ENCODE measurements at places on chromosomes 6 and 20.

DNA sequence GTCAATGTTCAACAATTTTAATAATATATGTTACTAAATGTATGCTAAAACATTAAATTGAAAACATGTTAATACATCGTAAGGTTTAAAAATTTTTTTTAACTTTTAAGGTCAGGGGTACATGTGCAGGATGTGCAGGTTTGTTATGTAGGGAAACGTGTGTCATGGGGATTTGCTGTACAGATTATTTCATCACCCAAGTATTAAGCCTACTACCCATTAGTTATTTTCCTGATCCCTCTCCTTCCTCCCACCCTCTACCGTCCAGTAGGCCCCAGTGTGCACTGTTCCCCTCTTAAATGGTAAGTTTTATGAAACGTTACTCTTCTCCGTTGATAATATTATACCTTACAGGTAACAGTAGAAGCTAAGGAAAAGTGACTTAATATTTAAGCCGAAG lies 15.8 kb downstream of the PDE7B start:
- DNase-seq: no peak
- peaks cover 2% of the 10 kb centered on the region for H3K36me3 ChIP-seq
- H3K4me1 ChIP-seq: peaks cover 22% of the 10 kb centered on the region
- no peak overlapping the region for H3K4me3 ChIP-seq

DNA sequence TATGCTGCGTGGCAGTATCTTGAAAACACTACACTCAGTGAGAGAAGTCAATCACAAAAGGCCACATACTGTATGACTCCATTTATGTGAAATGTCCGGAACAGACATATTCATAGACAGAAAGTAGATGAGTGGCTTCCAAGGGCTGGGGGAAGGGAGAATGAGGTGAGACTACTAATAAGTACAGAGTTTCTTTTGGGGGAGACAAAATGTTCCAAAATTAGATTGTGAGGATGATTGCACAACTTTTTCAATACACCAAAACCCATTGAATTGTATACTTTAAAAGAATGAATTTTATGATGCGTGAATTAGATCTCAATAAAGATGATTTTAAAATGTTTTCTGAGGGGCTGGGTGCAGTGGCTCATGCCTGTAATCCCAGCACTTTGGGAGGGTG lies 9.2 kb upstream of the SPO11 start:
- H3K36me3 ChIP-seq: no peaks in the 10 kb centered on the region
- no peak for DNase-seq
- peaks cover 30% of the 10 kb centered on the region for H3K27me3 ChIP-seq
- H3K4me1 ChIP-seq: no peaks in the 10 kb centered on the region

DNA sequence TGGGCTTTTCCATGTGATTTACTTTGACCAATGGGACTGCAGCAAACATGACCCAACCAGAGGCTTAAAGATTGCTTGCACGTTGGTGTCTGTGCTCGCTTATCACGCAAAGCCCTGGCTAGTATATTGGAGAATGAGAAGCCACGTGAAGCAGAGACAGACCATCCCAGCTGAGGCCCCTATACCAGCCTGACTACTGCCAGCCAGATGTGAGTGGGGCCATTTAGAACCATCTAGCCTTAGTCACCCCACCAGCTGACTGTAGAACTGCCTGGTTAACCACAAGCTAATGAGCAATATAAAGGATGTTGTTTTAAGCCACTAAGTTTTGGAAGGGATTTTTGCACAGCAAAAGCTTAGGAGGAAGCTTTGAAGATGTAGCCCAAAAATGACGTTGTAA lies 74.5 kb downstream of the MACROD2 start:
- H3K4me1 ChIP-seq: no peaks in the 10 kb centered on the region
- H3K4me3 ChIP-seq: no peak overlapping the region
- no peaks in the 10 kb centered on the region for H3K36me3 ChIP-seq

DNA sequence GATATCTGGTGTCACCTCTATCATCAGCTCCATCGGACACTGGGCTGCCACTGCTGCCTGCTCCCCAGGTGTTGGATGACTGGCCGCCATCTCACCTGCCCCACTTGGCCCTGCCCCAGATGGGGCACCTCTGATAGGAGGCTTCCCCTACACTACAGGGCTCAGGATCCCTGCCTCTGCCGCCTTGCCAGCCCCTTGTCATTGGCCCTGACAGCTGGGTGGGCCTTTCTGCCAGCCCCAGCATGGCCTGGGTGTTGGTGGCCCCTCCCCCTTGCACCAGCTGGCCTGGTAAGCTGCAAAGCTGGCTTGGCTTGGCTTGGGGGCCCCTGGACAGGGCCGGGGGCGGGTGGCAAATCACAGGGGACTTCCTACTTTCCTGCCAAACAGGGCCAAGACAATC lies 10.6 kb downstream of the PACSIN1 start:
- no peaks in the 10 kb centered on the region for H3K27me3 ChIP-seq

- H3K27ac ChIP-seq: no peak overlapping the region
- no peaks in the 10 kb centered on the region for H3K36me3 ChIP-seq
- no peak overlapping the region for H3K4me3 ChIP-seq
- H3K4me1 ChIP-seq: peaks cover 2% of the 10 kb centered on the region
- H3K27me3 ChIP-seq: peaks cover 12% of the 10 kb centered on the region
These were observed 29.8 kb downstream of the ARHGAP40 start for GRCh38 chr20:38631155-38632022.

- H3K27ac ChIP-seq: no peak overlapping the region
- H3K4me3 ChIP-seq: no peak overlapping the region
- DNase-seq: no peak
- H3K36me3 ChIP-seq: no peaks in the 10 kb centered on the region
- H3K4me1 ChIP-seq: no peaks in the 10 kb centered on the region
- H3K27me3 ChIP-seq: peaks cover 2% of the 10 kb centered on the region
These were observed 163.0 kb downstream of the EYA4 start for GRCh38 chr6:133404151-133404550.

GRCh38 chr6:44035621-44036020 lies 91.6 kb downstream of the MRPL14 start:
- no peaks in the 10 kb centered on the region for H3K4me1 ChIP-seq
- H3K36me3 ChIP-seq: no peaks in the 10 kb centered on the region
- no peak overlapping the region for H3K4me3 ChIP-seq
- no peak overlapping the region for H3K27ac ChIP-seq
- DNase-seq: no peak

GRCh38 chr20:63119121-63119962 lies 96.6 kb downstream of the YTHDF1 start:
- H3K4me3 ChIP-seq: no peak overlapping the region
- H3K27ac ChIP-seq: no peak overlapping the region
- peaks cover 37% of the 10 kb centered on the region for H3K27me3 ChIP-seq
- no peaks in the 10 kb centered on the region for H3K36me3 ChIP-seq
- no peaks in the 10 kb centered on the region for H3K4me1 ChIP-seq

DNA sequence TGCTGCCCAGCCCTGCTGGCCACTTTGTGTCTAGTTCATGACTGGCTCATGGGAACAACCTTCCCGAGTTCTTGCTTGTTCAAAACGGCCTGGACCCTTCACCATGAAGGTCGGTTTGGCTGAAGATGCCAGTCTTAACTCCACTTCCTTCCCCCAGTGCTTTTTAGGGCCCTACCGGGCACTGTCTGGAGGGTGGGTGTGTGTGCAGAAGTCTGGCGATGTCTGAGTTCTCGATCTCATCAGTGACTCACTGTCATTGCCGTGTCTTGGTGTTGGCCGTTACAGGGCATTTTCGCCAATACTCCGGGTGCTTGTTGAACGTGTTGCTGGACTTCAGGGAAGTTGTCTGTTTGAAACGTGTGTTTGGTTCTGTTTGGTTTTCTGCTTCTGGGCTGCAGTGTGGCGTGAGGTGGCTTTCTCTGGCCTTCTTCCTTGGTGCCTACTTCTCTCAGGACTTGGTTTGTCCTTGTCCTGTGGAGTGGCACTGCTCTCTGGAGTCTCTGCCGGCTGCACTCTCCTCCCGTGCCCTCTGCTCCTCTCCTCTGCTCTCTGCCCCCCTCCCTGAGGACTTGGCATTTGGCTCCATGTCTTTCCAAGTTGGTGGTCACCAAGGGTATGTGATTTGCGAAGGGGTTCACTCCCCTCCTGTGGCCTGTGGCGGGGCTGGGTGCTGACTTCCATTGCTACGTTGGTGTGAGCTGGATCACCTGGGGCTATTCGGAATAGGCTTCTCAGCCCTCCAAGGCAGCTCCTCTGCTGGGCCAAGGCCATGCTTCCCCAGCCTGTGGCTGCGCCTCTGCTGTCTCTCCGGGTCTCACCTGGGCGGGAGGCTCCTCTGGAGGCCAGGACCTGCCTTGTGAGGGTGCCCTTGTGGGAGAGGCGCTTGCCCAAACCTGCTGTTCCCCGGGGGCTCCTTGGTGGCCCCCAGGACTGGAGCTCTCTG lies 38.2 kb downstream of the PYGB start:
- no peak for DNase-seq
- H3K27me3 ChIP-seq: no peaks in the 10 kb centered on the region
- H3K4me3 ChIP-seq: no peak overlapping the region
- H3K27ac ChIP-seq: no peak overlapping the region

DNA sequence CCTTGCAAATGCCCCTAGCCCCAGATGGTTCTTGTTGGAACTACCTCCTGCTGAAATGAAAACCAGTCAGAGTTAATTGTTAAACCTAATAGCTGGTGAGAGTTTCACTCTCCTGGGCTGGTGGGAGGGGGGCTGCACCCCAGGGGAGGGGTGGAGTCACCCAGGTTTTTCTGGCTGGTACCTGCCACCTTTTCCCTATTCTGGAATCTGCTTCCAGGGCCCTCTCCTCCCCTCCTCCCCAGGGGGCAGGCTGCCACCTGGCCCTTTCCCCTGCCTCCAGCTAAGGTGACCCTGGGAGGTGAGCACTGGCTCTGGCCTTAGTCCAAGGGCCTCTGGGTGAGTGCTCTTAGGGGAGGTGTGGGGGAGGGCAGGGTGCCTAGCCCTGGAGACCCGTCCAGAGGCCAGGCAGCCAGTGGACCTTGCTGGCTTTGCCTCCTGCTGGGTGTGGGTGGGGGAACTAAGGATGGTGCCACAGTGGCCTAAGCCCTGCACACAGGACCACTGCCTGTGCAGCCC lies 48.8 kb upstream of the EPB41L1 start:
- H3K27me3 ChIP-seq: no peaks in the 10 kb centered on the region
- no peak for DNase-seq

- peaks cover 13% of the 10 kb centered on the region for H3K36me3 ChIP-seq
- peak overlapping the region; percentile 84 for H3K27ac ChIP-seq
- H3K4me3 ChIP-seq: peak overlapping the region; percentile 92
- peak; percentile 35 for DNase-seq
- H3K4me1 ChIP-seq: peaks cover 24% of the 10 kb centered on the region
- no peaks in the 10 kb centered on the region for H3K27me3 ChIP-seq
These were observed 1.9 kb downstream of the L3MBTL3 start for GRCh38 chr6:130020073-130020906.

- peaks cover 17% of the 10 kb centered on the region for H3K27me3 ChIP-seq
- H3K36me3 ChIP-seq: peaks cover 22% of the 10 kb centered on the region
- H3K4me3 ChIP-seq: peak overlapping the region; percentile 98
- peaks cover 39% of the 10 kb centered on the region for H3K4me1 ChIP-seq
- peak overlapping the region; percentile 99 for H3K27ac ChIP-seq
These were observed 320 bp downstream of the GSTA4 start for GRCh38 chr6:52994839-52995088.

DNA sequence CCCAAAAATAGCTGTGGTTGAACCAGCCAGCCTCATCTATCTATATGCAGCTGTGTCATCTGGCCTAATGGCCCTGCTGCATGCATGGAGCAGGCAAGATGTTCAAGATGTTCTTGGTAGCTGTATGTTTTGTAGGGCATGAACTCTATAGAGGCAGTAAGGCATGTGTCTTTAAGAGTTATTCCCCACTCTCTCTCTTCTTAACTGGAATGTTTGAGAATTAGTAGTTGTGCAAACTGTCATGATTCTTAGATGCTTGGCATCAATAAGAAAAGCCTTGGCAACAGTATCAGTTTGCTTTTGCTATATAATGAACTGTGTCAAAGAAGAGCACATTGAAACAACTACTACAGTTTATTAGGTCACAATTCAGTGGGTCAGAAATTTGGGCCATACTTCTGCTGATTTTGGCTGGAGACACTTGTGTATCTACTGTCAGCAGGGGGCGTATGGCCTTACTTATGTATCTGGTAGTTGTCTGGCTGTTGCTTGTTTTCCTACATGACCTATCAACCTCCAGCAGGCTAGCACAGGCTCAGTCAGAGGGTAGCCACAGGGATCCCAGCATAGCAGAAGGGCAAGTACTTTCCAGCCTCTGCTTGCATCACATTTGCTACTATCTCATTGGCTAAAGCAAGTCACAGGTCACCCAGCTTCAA lies 56.1 kb upstream of the LAMP5 start:
- H3K4me1 ChIP-seq: no peaks in the 10 kb centered on the region
- no peaks in the 10 kb centered on the region for H3K36me3 ChIP-seq
- H3K4me3 ChIP-seq: no peak overlapping the region
- H3K27me3 ChIP-seq: peaks cover 2% of the 10 kb centered on the region

- H3K36me3 ChIP-seq: peaks cover 2% of the 10 kb centered on the region
- H3K27ac ChIP-seq: peak overlapping the region; percentile 26
- peaks cover 30% of the 10 kb centered on the region for H3K4me1 ChIP-seq
- H3K27me3 ChIP-seq: no peaks in the 10 kb centered on the region
- H3K4me3 ChIP-seq: peak overlapping the region; percentile 3
These were observed 34.8 kb upstream of the RUNX2 start for GRCh38 chr6:45293306-45293705.

GRCh38 chr20:208942-209566 lies 18.0 kb upstream of the DEFB129 start:
- no peaks in the 10 kb centered on the region for H3K36me3 ChIP-seq
- no peaks in the 10 kb centered on the region for H3K4me1 ChIP-seq
- H3K27me3 ChIP-seq: no peaks in the 10 kb centered on the region
- H3K4me3 ChIP-seq: no peak overlapping the region
- DNase-seq: peak; percentile 41
- H3K27ac ChIP-seq: no peak overlapping the region

GRCh38 chr6:39599341-39599740 lies 125.9 kb downstream of the KIF6 start:
- no peak overlapping the region for H3K27ac ChIP-seq
- H3K36me3 ChIP-seq: no peaks in the 10 kb centered on the region
- peaks cover 16% of the 10 kb centered on the region for H3K27me3 ChIP-seq

GRCh38 chr6:5771759-5772390 lies 234.8 kb downstream of the NRN1 start:
- peaks cover 12% of the 10 kb centered on the region for H3K36me3 ChIP-seq
- H3K4me3 ChIP-seq: no peak overlapping the region
- no peak for DNase-seq
- H3K4me1 ChIP-seq: no peaks in the 10 kb centered on the region
- no peak overlapping the region for H3K27ac ChIP-seq

- no peak overlapping the region for H3K27ac ChIP-seq
- H3K4me1 ChIP-seq: no peaks in the 10 kb centered on the region
- DNase-seq: no peak
- no peaks in the 10 kb centered on the region for H3K27me3 ChIP-seq
These were observed 425.8 kb downstream of the CDKAL1 start for GRCh38 chr6:20960067-20960466.

- H3K4me1 ChIP-seq: no peaks in the 10 kb centered on the region
- H3K27me3 ChIP-seq: no peaks in the 10 kb centered on the region
- H3K4me3 ChIP-seq: no peak overlapping the region
- no peak for DNase-seq
These were observed 153.9 kb downstream of the LPA start for GRCh38 chr6:160510199-160510598.

- no peak overlapping the region for H3K27ac ChIP-seq
- H3K4me1 ChIP-seq: no peaks in the 10 kb centered on the region
- no peak for DNase-seq
- no peak overlapping the region for H3K4me3 ChIP-seq
- H3K27me3 ChIP-seq: no peaks in the 10 kb centered on the region
- peaks cover 2% of the 10 kb centered on the region for H3K36me3 ChIP-seq
These were observed 317.2 kb upstream of the AGPAT4 start for GRCh38 chr6:161590961-161591627.

GRCh38 chr6:144077871-144078270 lies 17.5 kb downstream of the SF3B5 start:
- no peaks in the 10 kb centered on the region for H3K36me3 ChIP-seq
- no peak overlapping the region for H3K27ac ChIP-seq
- no peak for DNase-seq

Measured in activated naive CD4-positive, alpha-beta T cell treated with anti-CD3 and anti-CD28 coated beads for 36 hours (primary cell).